ENCODE measurements at places on chromosomes 2 and 18.

DNA sequence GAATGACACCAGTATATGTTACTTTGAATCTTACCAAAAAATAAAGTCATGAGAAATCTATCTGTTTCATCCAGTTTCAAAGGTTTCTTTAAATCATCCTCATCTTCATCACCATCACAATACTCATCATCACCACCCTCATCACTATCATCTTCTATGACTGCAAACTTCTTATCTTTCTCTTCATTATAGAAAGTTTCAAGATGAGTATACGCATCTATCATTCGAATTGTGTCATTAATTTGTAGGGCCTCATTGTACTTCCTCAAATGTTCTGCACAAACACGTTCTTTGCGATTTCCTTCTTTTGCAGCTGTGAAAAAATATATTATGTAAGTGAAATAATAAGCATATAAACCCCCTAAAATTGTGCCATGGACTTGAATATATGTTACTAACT lies 34.1 kb upstream of the FAP start:
- DNase-seq = no peak

- no peak for DNase-seq
Observed at GRCh38 chr2:21452263-21452662, 328.5 kb downstream of the TDRD15 start.

DNA sequence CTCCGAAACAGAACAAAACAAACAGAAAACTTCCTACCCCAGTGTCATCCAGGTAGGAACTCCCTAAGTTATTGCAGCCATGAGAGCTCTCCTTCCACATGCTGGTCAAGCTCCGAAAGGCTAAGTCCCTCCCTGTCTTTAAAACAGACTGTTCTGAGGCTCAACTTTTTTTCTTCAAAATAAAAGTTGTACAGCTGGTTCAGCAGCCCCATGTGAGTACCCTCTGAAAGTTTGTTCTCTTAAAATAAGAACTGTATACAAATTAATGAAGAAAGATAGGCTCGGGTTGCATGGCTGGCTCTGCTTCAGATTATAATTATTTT lies at the start of gene PDE1A:
Gene PDE1A (minus strand): TSS at position 119 of the 323 bp plus-strand sequence.
- DNase-seq = no peak

DNA sequence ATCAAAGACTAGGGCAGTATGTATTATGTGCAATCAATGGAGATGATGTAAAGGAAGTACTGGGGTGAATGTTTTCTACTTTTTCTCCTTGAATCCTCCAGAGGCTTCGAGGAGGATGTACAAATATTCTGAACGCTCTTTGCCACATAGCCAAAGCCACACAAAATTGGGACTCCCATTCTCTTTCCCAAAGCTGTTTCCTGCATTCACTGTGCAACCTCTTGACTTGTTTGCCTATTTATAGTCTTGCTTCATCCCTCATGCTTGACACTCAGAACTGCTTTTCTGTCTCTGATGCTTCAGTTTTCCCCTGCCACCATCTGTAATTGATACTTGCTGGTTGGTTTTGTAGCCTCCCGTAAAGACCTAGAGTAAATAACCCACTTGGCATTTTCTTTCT lies 208.2 kb upstream of the RBMS1 start:
- no peak for DNase-seq

DNA sequence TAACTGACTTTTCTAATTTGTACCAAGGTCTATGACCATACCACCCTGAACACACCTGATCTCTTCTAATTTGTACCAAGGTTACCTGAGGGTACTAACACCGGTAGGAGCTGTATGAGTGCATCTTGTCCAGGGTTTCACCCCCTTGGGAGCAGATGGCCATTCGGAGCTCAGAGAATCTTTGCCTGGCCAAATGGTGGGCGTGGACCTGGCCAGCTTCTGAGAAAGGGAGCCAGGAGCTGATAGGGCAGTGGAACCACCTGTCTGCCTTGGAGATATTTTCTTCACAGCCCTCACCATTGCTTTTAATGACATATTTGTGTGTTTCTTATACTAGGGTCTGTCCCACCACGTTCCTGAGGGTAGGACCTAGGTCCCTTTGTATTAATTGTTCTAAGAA lies 188.9 kb downstream of the LDLRAD4 start:
- no peak for DNase-seq

DNA sequence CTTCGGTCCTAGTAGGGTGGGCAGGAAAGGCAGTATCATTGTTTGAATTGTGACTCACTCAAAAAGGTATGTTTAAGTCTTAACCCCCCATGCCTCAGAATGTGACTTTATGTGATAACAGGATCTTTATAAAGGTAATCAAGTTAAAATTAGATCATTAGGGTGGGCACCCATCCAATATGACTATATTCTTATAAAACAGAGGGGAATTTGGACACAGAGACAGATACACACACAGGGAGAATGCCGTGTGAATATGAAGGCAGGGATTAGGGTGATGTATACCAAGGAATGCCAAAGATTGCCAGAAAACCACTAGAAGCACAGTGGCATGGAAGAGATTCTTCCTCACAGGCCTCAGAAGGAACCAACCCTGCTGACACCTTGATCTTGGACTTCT lies 281.8 kb downstream of the CLIP4 start:
- DNase-seq = no peak

- no peak for DNase-seq
Observed at GRCh38 chr18:55878224-55878623, 290.2 kb upstream of the TCF4 start.

GRCh38 chr2:134988994-134989605 lies 58.1 kb downstream of the MAP3K19 start:
- DNase-seq = no peak

DNA sequence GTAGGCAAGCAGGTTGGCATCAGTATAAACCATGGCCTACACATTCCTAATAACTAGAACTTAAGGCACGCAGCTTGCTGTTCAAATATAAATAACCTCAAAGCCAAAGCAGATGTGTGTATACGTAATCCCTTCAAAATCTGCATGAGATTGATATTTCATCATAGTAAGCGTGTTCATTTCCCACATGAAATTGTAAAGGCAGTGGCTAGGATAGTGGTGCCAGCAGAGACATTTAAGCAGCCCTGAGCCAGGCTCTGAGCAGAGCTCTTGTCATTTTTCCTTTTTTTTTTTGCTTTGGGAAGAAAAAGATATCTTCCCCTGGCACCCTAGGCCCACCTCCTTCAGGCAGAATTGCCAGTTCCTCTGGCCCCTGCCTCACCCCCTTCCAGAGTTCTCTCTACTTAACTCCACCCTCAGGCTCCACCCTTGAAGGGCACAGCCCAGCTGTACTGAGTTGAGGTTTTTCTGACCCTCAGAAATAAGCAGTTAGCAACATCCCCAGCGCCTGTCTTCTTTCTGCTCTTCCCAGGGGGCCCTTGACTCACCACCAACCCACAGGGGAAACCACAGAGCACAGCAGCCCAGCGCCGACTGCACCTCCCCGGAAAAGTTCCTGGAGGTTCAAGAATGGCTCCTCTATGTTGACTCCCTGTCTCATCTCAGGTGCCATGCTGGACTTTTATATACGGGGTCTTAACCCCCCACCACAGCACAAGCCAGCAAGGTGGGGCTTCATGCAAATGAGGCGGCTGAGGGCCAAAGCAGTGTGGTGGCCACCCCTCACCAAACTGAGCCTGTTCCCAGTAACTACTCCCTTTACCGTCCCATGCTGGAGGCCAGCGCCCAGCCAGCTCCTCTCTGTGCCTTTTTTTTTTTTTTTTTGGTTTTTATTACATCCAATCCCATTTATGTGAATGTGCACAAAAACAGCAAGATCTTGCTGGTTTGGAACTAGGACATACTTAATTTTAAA lies 84.7 kb downstream of the EHD3 start:
- DNase-seq = peak; percentile 39

GRCh38 chr2:81706856-81707255 lies 1402.3 kb upstream of the LRRTM1 start:
- DNase-seq = no peak

DNA sequence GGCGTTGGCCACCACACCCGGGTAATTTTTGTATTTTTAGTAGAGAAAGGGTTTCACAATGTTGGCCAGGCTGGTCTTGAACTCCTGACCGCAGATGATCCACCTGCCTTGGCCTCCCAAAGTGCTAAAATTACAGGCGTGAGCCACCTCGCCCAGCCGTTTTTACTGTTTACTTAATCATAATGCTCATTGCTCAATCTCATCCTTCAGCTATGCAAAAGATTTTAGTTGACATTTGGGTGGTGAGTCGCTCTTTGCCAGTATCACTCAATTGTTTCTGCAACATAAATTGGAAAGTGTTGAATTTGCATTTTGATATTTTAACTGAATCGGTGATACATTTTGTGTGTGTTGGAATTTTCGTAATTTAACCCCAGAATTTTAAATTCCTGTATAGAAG lies 7.8 kb upstream of the ZNF532 start:
- no peak for DNase-seq

GRCh38 chr2:2569836-2570235 lies 238.8 kb upstream of the MYT1L start:
- DNase-seq = no peak

- no peak for DNase-seq
Observed at GRCh38 chr2:96083064-96083939, 33.1 kb downstream of the ADRA2B start.

DNA sequence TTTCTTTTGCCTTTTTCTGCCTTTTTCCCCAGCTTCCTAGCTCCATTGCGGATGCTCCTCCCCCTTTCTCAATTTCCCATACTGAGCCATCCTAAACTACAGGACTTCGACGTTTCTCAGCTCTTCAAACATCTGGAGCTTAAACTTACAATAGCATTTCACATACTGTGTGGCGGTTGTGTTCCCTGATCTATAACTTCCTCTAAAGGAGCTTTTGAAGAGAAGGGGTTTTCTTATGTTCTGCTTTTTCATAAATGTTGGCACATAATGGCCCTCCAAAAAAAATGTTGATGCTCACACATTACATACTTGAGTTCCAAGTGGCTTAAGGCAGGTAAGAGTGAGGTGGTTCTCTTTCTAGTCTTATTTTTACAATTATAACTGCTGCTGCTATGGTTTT lies 87.4 kb downstream of the RNF144A start:
- no peak for DNase-seq

GRCh38 chr2:86160156-86160952 lies 34.9 kb downstream of the IMMT start:
- DNase-seq = no peak

DNA sequence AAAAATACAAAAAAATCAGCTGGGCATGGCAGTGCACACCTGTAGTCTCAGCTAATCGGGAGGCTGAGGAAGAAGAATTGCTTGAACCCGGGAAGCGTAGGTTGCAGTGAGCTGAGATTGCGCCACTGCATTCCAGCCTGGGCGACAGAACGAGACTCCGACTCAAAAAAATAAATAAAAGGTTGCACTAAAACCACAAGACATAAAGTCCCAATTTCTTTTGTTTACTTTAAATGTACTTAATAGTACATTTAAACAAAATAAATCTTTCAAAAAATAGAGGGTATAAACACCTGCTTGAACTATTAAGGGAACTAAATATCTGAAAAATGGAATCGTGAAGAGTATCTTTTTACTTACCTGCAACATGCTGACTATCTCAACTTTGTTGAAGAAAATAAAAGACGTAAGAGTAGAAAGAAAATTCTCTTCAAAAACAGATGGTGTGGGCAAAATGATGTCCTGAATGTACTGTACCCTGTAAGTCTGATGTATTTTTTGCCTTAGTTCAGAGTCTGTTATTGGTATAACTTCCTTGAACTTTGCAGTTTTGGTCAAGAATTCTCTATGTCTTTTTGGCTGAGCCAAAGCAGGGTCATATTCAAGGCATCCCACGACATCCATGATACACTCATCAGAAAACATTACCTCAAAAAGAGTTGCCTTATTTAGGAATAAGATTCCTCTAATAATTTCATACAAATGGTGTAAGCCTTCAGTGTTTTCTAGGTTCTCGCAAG lies 19.2 kb downstream of the PPP4R3B start:
- DNase-seq = no peak

DNA sequence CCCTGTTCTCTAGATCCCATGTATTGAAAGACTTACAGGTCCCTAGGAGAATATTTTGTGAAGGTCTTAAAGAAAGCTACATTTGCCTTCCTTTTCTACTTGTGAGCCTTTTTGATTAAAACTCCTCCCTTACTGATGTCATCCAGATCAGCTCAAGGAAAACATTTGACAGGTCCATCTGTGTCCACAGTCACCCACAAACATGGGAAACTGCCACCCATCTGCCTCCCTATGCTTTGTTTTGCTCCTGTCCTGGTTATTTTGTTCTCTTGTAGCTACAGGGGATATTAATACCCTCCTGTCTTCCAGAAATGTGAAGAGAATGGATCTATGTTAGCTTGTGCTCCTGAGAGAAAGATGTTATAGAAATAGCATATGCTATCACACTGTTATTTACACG lies 203.6 kb upstream of the GALNT5 start:
- no peak for DNase-seq

Data from SIG-M5 (cell line).